ENCODE measurements at places on chromosomes 13 and 19. TPM values are rescaled to one million over a fixed set of nuclear protein-coding genes. Genes with fewer than 3 reads are reported as not detected.

Gene OXGR1
- total RNA-seq = not detected

DNA sequence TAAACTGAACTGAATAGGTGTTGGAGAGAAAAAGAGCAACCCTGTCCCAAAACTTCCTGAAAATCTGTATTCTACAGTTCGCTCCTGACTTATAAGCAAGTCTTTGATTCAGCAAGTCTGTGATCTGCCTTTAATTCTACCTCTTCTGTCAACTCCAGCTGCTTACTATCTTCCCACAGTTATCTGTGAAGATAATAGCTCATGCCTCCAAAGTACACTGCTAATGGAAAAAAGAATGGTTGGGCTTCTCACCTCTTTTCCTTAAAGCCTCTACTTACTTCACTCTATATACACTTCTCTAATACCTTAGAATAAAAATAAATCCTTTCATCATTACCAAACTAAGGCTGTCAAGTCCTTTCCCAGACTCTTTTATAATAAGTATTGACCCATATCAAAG, 391.5 kb upstream of the MIR17HG start:
- H3K27me3 ChIP-seq = no peaks in the 10 kb centered on the region
- no peak for DNase-seq
- no peak overlapping the region for H3K27ac ChIP-seq
- no peaks in the 10 kb centered on the region for H3K4me1 ChIP-seq
- no peak overlapping the region for H3K4me3 ChIP-seq

DNA sequence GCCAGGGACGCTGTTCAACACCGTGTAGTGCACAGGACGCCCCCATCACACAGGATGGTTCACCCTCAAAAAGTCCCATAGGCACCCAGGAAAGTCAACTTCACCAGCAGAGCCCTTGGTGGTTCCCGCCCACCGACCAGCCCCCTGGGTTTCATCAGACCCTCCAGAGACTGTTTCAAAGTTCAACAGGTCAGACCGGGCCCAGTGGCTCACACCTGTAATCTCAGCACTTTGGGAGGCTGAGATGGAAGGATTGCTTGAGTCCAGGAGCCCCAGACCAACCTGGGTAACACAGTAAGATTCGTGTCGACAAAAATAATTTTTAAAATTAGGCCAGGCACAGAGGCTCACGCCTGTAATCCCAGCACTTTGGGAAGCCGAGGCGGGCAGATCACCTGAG, 61.0 kb downstream of the MYO9B start:
- H3K27me3 ChIP-seq = no peaks in the 10 kb centered on the region
- peaks cover 14% of the 10 kb centered on the region for H3K4me1 ChIP-seq
- H3K36me3 ChIP-seq = peaks cover 25% of the 10 kb centered on the region

- no peaks in the 10 kb centered on the region for H3K27me3 ChIP-seq
- H3K4me1 ChIP-seq = peaks cover 23% of the 10 kb centered on the region
- DNase-seq = no peak
- H3K4me3 ChIP-seq = peak overlapping the region; percentile 81
- H3K36me3 ChIP-seq = peaks cover 26% of the 10 kb centered on the region
These were observed 413 bp downstream of the N4BP2L2 start for GRCh38 chr13:32538143-32538620.

Gene COX7A1
- not detected for total RNA-seq

- H3K4me1 ChIP-seq = no peaks in the 10 kb centered on the region
- no peak for DNase-seq
- no peak overlapping the region for H3K4me3 ChIP-seq
- H3K36me3 ChIP-seq = no peaks in the 10 kb centered on the region
These were observed 152.4 kb downstream of the DCLK1 start for GRCh38 chr13:35978607-35979316.

Data from CD4-positive, alpha-beta T cell (primary cell).